Stimulated activated CD8-positive, alpha-beta memory T cell treated with anti-CD3 and anti-CD28 coated beads, Interleukin-2, amount 100 ng/mL, for 48 hours (primary cell): ENCODE measurements at places on chromosomes 11 and 22.

DNA sequence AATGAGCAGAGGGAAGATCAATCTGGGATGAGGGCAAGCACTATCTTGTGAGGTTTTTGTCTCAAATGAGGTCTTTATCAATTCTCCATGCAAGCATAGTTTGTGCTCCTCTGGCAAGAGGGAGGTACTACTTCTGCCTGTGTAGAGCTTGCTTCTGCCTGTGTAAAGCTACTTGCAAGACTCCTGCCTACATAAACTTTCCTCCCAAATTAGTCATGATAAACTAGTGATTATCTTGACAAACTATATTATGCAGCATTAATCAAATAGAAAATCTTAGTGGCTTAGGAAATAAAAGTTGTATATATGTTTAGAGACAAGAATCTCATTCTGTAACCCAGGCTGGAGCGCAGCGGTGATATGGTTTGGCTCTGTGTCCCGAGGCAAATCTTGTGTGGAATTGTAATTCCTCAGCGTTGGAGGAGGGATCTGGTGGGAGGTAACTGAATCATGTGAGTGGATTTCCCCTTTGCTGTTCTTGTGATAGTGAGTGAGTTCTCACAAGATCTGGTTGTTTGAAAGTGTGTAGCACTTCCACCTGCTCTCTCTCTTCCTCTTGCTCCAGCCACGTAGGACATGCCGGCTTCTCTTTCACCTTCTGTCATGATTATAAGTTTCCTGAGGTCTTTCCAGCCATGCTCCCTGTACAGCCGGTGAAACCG lies 8.0 kb upstream of the MMP10 start:
- DNase-seq: no peak

- no peak for DNase-seq
These were observed 9.2 kb downstream of the ADORA2A start for GRCh38 chr22:24436553-24436952.

DNA sequence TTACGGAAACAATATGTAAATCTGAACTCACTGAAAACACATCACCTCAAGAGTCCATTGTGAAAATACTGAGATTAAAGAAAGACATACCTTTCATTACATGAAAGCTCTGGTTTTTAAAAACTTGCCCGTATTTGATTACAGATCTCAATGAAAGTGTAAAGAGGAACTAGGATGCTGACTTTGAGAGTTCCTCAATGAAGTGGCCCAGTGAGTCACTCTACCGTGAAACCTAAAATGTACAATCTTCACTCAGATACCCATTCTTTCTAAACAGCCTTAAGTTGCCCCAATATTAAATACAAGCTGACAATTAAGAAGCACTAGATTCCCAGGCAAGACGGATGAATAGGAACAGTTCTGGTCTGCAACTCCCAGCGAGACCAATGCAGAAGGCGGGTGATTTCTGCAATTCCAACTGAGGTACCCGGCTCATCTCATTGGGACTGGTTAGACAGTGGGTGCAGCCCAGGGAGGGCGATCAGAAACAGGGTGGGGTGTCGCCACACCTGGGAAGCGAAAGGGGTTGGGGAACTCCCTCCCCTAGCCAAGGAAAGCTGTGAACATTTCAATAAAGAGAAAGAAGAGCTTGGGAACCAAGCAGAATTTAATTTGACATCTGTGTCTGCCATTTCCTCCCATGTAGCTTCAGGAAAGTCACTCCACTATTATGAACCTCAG lies 33.8 kb upstream of the OR9G4 start:
- no peak for DNase-seq

DNA sequence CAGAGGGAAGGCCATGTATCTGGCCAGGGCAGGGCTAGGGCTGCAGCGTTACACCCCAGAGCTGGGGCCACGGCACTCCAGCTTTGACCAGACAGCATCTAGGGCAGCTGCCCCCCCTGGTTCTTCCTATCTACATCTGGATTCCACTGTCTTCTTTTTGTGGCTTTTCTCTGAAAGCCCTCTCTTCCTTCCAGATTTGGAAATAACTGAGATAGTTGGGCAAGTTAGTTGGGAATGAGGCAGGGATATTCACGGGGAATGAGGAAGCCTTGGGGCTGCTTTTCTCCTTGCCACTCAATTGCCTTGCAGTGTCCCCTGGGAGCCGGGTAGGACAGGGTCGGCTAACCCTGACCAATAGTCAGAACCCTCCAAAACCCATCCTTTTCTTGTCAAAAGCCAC lies 26.8 kb downstream of the CLMP start:
- DNase-seq: no peak

- DNase-seq: no peak
These were observed 22.5 kb upstream of the TCF20 start for GRCh38 chr22:42292732-42293520.

GRCh38 chr22:41171996-41172395 lies 33.1 kb upstream of the L3MBTL2 start:
- no peak for DNase-seq

- no peak for DNase-seq
These were observed 303.9 kb downstream of the ETS1 start for GRCh38 chr11:128283451-128283850.

GRCh38 chr11:112129656-112130055 lies 34.2 kb downstream of the IL18 start:
- no peak for DNase-seq

DNA sequence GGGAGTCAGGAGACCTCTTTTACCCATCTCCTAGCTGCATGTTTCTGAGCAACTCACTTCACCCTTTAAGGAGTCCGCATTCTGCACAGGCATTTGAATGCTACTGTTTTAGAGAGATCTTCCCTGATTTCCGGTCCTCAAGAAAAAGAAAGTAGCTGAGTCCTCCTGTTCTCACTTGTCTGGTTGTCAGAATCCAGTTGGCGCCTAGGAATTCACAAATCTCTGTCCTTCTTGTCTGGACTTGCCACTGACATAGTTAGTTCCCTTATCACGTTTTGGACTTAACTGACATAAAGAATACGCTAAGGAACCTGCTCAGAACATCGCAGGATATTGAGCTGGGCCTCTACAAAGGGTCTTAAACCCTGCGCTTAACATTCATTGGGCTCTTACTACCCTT lies 61.3 kb upstream of the OR5P2 start:
- DNase-seq: no peak

DNA sequence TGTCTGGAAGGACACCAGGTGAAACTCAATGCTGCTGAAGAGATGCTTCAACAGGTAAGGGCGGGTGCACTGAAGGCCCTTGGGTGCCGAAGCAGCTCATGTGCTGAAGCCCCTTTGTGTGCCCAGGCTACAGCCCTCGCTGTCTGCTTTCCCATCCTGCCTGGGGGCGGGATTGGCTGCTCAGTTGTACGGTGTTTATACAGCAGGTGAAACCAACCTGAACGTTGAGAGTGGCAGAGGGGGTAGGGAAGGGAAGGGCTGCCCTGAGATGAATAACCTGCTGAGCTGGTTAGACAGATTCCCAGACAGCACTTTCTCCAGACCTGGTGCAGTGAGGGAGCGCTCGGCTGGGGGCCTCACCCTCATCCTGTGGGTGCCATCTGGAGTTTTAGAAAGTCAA lies 75.7 kb downstream of the CYB5R2 start:
- DNase-seq: no peak

- peak; percentile 43 for DNase-seq
These were observed 50.8 kb downstream of the FBLN1 start for GRCh38 chr22:45553351-45554039.

DNA sequence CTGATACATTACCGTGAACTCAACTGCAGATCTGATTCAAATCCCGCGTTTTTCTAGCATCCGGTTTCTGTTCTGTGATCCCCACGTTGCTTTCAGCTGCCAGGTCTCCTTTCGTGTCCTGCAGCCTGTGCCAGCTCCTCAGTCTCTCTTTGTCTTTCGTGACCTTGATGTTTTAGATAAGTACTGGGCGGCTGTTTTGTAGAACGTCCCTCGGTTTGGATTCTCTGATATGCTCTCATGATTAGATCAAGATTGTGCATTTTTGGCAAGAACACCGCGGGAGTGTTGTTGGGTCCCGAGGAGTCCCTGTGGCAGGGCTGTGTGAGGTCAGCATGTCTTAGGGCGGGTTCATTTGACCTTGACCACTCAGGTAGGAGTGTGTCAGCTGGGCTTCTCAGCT lies 38.6 kb downstream of the KCNQ1 start:
- no peak for DNase-seq

DNA sequence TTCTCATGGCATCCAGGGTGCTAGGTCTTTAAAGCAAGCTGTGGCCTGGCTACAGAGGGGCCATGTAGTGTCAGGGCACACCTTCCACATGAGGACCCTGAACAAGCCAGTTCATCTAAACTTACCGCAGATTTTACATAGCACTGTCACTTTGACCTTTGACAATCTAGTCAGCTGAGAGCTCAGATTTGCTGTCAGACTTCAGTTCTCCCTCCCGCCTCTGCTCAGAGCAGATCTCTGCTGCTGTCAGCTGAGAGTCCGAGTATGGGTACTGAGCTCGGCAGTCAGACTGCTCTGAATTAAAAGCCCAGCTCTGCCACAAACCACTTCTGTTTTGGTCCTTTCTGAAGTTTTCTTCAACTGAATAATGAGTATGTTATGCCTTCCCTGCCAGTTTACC lies 507.1 kb downstream of the SOX6 start:
- no peak for DNase-seq

DNA sequence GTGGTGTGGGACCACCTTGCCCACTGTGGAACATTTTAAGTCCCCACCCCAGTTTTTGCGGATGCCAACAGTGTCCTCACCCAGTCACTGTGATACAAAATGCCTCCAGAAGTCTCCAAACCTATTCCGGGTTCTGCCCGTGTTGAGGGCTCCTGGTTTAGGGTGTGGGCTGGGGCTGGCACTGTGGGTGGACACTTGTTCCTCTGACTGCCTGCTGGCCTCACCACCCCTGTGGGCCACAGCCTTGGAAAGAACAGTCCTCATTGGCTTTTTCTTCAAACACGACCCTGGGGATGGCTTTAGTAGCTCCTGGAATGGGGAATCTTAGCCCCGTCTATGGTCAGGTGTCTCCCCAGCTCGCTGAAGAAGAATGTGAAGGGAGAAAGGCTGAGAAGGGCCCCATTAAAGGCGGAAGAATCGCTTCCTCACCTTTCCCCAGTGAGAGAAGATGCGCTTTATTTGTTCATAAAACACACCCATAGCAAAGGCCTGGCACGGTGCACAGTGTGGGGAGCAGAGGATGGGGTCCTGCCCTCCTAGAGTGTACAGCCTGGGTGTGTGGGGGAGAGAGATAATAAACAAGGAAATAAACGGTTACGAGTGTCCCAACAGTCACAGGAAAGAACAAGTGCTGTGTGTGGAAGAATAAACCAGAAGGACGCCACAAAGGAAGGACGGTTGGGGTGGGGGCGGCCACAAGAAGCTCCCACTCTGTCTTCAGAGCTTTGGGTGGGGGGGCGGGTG lies 91.6 kb upstream of the SLC22A12 start:
- no peak for DNase-seq

- no peak for DNase-seq
These were observed 120.5 kb downstream of the ZNF280B start for GRCh38 chr22:22388090-22388489.

GRCh38 chr22:31343235-31344191 lies 2.6 kb downstream of the PATZ1 start:
- peak; percentile 24 for DNase-seq

- no peak for DNase-seq
These were observed 97.1 kb downstream of the TSPAN18 start for GRCh38 chr11:44823868-44824267.

DNA sequence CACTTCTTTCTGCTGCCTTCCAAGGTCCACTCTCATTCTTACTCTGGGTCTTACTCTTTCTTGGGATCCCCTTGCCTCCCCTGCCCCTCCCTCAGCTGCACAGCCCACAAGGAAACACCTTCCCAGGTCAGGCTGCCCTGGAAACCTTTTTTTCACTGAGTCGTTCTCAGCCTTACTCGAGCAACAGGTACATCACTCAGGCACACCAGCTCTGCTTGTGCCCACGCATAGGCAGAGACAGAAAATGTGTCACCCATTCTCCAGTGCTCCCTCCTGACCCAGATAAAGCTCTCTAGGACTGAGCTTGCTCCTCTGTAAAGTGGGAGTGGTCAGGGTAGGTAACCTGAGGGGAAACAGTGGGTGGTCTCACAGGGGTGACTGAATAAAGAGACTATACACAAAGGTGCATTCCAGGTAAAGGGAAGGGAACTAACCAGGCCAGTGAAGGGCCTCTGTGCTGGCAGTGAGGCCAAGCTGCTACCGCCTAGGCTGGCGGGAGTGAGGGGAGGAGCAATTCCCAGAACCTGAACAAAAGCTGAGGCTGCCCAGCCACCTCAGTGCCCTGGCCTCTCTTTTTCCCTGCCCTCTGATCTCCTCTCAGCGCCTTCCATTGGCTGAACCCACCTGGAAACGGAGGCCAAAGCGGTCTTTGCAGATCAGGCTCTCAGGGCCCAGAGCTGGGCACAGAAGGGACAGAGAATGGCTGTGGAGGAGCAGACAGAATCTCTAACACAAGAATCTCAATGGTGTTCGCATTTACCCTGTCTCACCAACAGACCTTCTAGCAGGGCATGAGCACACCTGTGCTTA lies 15.9 kb downstream of the PRG3 start:
- no peak for DNase-seq

- no peak for DNase-seq
These were observed 24.4 kb upstream of the PSMA1 start for GRCh38 chr11:14544611-14545010.

- DNase-seq: no peak
These were observed 265.9 kb upstream of the SESN3 start for GRCh38 chr11:95496901-95497300.

DNA sequence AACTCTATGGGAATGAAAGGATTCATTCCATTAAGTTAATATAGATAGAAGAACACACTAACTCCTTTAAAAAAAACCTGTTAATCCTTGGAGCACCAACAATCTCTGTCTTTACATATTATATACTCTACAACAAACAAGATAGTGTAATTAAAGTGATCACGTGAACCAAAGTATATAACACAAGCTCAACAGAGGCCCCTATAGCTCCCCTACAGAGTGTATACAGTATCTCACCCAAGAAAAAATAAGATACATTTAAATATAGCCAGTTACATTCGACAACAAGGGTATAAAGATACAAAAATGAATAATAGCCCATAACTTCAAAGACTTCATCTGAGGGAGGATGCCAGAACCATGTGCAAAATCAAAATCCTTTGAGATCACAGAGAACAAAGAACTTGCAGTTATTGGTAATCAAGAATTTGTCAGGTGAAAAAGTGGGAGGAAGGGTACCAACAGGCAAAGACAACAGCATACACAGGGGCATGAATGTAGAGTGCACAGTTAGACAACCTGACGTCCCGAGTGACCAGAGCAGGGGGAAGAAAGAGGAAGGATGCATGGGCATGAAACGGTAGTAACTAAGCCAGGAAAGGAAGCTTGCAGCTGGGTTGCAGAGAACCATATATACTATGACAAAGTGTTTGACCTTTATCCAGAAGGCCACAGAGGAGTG lies 4.7 kb downstream of the FCHSD2 start:
- no peak for DNase-seq

DNA sequence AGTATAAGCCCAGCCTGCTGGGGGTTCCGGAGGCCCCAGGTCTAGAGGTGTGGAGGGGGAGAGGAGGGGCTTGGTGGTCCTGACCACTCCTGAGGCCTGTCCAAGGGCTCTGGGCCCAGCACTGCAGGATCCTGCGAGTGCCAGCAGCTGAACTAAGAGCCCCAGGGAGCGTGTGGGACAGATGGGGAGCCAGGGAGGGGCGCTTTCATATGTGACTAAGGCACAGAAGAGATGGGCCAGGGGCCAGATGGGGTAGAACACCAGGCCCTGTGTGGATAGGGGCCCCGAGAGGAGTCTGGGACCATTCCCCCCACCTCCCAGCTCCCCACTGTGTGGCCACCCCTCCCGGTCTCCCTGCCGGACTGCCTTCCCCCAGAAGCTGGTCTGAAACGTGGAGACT lies 18.4 kb downstream of the MAFF start:
- DNase-seq: no peak

GRCh38 chr22:48369789-48370507 lies 1457.7 kb downstream of the BRD1 start:
- DNase-seq: no peak

GRCh38 chr22:27578937-27579617 lies 222.5 kb downstream of the MN1 start:
- no peak for DNase-seq
